Smooth muscle cell of the brain vasculature (primary cell): ENCODE measurements at places on chromosomes 11 and 22.
A peak's percentile ranks its signal among the peaks of the same experiment; 100 is the strongest.

- DNase-seq: no peak
Observed at GRCh38 chr22:47376901-47377505, 614.6 kb downstream of the TBC1D22A start.

GRCh38 chr11:12724301-12725054, 50.3 kb downstream of the TEAD1 start:
- DNase-seq: peak; percentile 89

DNA sequence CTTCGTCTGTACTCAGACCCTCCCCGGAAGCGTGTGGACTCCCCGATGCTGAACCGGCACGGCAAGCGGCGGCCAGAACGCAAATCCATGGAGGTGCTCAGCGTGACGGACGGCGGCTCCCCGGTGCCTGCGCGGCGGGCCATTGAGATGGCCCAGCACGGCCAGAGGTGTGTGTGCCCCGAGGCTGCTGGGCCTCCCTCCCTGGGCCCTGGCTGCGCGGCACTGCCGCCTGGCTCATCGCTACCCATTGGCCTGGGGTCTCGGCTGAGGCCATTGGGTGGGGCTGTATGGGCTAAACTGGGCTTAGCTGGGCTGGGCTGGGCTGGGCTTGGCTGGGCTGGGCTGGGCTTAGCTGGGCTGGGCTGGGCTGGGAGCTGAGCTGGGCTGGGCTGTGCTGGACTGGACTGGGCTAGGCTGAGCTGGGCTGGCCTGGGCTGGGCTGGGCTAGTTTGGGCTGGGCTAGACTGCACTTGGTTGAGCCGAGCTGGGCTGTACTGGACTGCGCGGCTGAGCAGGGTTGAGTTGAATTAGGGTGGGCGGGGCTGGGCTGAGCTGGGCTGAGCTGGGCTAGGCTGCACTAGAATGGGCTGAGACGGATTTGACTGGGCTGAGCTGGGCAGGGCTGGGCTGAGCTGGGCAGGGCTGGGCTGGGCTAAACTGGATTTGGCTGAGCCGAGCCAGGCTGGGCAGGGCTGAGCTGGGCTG, 40.7 kb downstream of the MOB2 start:
- no peak for DNase-seq

- no peak for DNase-seq
Observed at GRCh38 chr11:108559904-108560303, 33.7 kb downstream of the EXPH5 start.

DNA sequence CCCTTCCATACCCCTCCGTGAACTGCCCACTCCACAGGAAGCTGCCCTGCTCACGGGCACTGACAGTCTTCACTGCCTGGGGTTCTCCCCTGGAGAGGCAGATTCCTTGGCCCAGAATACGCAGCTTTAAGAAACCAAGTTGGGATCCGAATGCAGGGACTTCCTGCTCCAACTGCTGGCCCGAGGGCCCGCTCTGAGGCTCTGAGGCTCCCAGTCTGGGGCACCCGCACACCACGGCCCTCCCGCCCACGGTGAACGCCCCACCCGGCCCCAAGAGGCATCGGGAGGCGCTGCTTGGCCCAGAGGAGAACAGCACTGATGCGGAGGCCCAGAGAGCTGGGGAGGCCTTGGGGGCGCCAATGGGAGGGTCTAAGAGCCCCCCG, 42.3 kb downstream of the IGF2 start:
- DNase-seq: no peak

DNA sequence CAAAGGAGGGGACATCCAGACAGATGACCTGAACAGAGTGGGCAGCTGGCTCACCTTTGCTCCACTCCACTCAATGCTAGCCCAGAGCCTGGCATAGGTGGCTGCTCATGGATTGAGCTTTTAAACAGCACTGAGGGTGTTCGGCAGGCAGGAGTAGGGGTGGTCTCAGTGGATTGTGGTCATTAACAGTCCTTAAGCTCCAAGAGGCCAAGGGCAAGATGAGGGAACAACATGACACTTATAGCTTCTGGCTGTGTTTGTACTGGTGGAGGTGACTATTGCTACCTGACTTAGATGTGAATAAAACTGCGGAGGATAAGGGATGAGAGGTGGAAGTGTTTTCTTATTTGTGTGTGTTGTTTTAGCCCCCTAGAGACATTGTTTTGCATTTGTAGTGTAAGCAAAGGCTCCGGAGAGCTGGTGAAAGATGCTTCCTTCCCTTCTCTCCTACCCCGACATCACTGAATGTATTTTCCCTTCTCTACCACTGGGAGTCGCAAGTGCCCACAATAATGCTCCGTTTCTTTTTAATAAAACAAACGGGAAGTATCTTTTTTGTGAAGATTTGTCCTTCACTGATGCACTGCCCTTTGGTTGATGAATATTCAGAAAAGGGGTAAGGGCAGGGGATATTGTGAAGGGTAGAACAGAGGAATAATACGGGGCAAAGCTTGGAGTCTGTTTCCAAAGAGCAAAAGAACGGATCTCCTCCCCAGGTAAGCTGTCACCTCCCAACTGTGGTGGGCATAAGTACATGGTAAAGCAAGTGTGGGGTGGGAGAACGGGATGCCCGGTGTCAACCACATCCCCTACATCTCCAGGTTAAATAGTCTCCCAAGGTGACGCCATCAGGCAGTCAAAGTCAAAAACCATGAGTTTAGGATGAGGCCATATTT, 27.5 kb upstream of the MTNR1B start:
- peak; percentile 10 for DNase-seq

DNA sequence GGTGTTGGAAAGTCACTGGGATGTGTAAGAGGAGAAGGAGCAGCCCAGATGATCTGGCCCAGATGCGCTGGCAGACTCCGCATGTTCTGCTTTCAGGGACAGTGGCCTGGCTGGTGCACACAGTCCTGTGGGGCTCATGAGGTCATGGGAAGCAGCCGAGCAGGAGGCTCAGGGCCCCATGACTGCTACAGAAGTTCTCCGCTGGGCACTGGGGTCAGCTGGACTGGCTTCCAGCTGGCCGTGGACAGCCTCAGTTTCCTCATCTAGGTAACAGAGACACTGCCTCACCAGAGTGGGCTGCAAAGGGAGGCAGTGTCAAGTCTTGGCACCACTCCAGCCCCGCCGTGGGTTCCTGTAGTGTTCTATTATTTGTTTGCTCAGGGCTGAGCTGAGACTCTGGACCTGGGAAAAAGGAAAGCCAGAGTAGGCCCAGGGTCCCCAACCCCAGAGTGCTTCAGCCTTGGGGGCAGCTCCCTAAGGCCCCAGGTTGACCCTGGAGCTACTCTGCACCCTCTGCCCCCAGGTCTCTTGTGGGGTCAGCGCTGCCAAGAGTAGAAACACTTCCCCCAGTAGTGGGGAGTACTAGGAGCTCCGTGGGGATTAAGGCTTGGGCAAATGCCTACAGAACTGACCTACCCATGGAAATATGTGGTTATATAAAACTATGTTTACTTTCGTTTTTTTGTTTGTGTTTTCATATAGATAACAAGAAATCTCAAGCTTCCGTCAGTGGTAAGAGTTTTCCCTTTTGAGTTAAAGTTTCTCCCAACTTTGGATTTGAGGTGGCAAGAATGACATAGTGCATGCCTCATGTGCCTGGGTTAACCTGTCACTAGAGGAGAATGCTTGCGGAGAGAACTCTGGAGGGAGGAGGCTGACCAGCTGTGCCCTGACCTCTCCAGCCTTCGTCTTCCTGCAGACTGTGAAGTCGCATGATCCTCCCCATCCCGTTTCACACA, 45.3 kb downstream of the MED15 start:
- no peak for DNase-seq

GRCh38 chr11:67267188-67268080, 1.2 kb downstream of the GRK2 start:
- DNase-seq: no peak

- no peak for DNase-seq
Observed at GRCh38 chr11:114271316-114271715, 24.9 kb upstream of the NNMT start.

GRCh38 chr11:111652184-111652583, 49.9 kb downstream of the SIK2 start:
- DNase-seq: no peak

- DNase-seq: no peak
Observed at GRCh38 chr11:42555190-42555589, 756.6 kb upstream of the API5 start.

DNA sequence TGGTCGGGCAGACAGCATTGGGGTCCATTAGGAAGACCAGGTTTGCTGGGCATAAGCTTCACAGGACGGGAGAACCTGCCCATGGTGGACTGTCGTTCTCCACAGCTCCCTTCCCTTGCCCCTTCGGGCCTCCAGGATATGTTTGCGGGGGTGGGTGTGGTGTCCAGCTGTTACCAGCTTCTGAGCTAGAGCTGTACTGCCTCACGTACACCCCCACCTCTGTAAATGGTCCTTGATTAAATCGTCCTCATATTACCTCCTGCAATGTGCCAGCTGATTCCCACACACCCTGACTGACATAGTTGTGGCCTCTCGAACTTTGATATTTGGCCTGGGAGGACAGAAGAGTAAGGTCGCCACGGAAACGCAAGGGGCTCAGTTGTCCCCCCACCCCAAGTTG, 16.2 kb upstream of the BCR start:
- no peak for DNase-seq

- DNase-seq: no peak
Observed at GRCh38 chr11:87440076-87440770, 402.5 kb downstream of the TMEM135 start.

DNA sequence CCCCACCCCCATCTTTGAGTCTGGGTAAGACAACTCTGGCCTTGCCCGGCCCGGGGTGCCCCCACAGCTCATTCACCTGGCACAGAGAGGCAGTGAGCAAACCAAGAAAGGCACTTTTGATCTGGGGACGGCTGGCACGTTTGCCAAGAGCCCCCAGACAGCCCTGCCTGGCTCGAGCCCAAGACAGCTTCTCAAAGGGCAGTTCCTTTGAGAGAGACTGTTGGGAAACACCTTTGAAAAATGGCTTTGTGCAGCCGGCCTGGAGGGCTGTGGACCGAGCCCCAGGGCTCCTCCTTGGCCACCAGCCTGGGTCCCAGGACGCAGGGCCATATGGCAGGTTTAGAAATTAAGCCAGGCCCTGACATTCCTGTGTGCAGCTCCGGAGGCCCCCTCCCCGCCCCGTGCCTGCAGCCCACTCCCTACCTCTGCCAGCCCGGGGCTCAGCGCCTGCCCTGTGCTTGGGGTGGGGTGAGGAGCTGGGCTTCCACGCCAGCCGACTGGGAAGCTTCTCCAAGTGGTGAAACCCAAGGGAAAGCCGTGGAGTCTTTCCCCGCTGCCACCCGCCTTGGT, 50.2 kb upstream of the SMIM38 start:
- DNase-seq: no peak
